ENCODE measurements at places on chromosomes 13 and 19.

GRCh38 chr13:95579303-95579702 lies 26.8 kb downstream of the CLDN10 start:
- no peak for DNase-seq

DNA sequence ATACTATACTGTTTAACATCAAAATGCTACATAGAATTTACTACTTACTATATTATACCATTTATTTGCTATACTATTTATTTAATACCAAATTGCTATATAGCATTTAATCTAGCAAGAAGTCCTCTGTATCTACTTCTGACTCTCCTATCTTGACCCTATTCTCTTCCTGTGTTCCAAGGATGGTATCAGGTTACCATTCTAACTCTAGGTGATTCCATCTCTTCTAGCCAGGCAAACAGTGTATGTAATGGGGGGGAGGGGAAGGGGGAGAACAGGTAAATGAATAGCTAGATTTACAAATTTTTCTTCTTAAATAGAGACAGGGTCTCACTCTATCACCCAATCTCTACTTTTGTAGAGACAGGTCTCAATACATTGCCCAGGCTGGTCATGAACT lies 200.3 kb downstream of the DIAPH3 start:
- no peak for DNase-seq

- no peak for DNase-seq
Measured at GRCh38 chr19:2333807-2334211, 5.3 kb downstream of the SPPL2B start.

DNA sequence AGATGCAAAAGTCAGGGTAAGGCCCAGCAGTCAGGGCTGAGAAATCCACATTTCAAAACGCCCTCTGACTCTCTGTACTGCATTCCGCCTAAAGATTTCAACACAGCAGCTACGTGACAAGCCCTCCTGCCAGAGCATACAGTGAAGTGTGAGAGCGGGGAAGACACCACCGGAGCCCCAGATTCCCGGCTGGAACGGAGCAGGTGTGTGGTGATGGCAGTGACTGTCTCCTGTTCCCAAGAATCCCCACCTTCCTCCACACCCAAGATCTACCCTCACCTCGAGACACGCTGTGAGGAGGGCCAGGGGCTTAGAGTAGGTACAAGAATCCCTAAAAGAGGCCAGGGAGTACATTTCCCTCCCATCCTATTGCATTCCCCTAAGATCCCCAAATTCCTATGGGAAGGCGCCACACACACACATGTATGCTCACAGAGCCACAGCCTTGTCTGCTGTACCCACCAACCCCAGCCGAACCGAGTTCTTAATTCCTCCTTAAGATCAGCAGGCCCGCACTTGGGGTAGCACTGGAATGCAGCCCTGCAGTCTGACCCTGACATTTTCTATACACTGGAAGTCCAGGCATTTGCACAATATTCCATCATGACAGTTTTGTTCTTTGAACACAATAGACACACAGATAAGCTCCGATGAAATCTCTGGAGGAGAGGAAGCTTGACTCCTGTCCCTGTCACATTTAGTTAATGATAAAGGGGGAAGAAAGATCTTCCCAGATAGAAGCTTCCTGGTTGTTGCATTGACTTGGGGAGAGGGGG lies 102.9 kb downstream of the FOXO1 start:
- DNase-seq: no peak

GRCh38 chr19:20669263-20669662 lies 7.9 kb upstream of the ZNF626 start:
- DNase-seq: no peak

- DNase-seq: no peak
Measured at GRCh38 chr19:42512743-42513304, 15.5 kb downstream of the CEACAM1 start.
